Dermis microvascular lymphatic vessel endothelial cell (primary cell): ENCODE measurements at places on chromosomes 5 and 9. TPM values are rescaled to one million over a fixed set of nuclear protein-coding genes. Genes with fewer than 3 reads are reported as not detected.

Gene PPP1R26
- 8.7 and 11.3 TPM in 2 replicates for total RNA-seq

Gene GLRA1
- not detected in 2 replicates for total RNA-seq

Gene FBXO10
- total RNA-seq, result 9.1 and 17.6 TPM in 2 replicates

Gene BTNL8
- 0.13 TPM in 1 of 2 replicates, not detected in the other for total RNA-seq

Gene ADRA1B
- under 0.01 TPM in 2 replicates for total RNA-seq

Gene GRXCR2
- total RNA-seq, result not detected in 2 replicates

Gene WDR31
- total RNA-seq, result 0.13 and 0.38 TPM in 2 replicates

Gene GOLM1
- total RNA-seq, result 21.2 and 33.9 TPM in 2 replicates

Gene INSL6
- not detected in 2 replicates for total RNA-seq

Gene GBGT1
- 21.3 and 37.7 TPM in 2 replicates for total RNA-seq

Gene PCDHA13
- total RNA-seq, result under 0.01 TPM in 2 replicates

Gene PRR7
- 2.1 and 2.2 TPM in 2 replicates for total RNA-seq

Gene CERT1
- 20.0 and 43.1 TPM in 2 replicates for total RNA-seq

Gene DRD1
- total RNA-seq, result not detected in 2 replicates

Gene HSPA4
- 88.2 and 89.5 TPM in 2 replicates for total RNA-seq

Gene PCDHGA6
- 1.2 and 2.4 TPM in 2 replicates for total RNA-seq

Gene C5orf58
- total RNA-seq, result not detected in 2 replicates

Gene PCDHGB5
- 6.4 and 9.7 TPM in 2 replicates for total RNA-seq
